ENCODE measurements at places on chromosomes 3 and 15.

GRCh38 chr3:193774272-193774915 lies 181.4 kb downstream of the OPA1 start:
- no peak for DNase-seq

GRCh38 chr15:59924812-59925522 lies 79.1 kb upstream of the FOXB1 start:
- no peak for DNase-seq

DNA sequence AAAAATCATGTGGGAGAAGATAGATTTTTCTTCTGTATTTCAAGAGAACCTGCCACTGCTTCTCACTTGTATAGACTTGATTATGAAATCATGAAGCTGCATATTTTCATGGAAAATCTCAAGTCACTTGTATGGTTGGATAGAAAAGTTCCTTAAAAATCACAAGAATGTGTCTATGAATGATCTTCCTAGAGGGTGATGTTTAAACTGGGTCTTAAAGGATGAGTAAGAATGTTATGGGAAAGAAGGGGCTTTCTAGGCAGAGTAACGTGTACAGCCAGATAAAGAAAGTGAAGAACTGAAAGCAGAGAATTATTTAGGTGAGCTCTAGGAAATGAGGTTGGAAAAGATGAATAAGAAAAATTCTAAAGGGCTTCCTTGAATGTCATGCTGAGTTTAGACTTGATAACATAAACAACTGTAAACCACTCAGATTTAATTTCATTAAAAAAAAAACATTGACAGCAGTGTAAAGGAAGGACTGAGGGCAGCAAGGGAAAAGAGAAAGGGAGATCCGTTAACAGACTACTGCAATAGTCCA lies 5.0 kb downstream of the CD47 start:
- no peak for DNase-seq

GRCh38 chr3:179116816-179117215 lies 31.3 kb upstream of the PIK3CA start:
- no peak for DNase-seq

DNA sequence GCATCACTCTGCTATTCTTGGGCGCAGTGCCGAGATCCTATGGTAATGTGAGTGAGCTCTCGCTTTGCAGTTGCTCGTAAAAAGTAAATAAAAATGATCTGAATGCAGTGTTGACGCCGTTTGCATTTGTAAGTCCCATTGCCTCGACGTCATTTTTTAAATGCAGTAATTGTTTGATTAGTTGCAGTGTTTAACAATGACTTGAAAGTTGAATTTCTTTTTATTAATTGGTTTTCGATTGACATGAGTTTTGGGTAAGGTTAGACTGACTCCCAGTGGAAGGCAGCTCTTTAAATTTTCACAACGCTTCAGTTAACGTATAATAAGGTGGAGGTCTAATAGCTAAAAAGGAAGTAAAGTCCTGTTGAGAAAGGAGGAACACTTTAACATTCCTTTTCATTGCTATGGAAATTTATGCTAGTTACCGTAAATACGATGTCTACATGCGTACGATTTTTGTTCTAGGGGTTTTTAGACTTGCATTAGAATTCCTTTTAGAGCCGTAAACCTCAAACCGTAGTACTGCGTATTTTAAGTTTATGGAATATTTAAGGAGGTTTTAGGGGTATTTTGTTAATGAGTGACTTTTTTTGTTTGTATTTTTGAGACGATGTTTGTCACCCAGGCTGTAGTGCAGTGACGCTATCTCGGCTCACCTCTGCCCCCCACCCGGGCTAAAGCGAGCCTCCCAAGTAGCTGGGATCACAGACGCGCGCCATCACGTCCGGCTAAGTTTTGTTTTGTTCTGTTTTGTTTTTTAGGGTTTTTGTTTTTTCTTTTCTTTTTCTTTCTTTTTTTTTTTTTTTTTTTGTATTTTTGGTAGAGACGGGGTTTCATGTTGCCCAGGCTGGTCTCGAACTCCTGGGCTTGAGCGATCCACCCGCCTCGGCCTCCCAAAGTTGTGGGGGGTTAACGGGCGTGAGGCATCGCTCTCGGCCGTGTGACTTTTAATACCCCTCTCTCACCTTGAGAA lies 1.4 kb downstream of the MORF4L1 start:
- DNase-seq, result no peak

DNA sequence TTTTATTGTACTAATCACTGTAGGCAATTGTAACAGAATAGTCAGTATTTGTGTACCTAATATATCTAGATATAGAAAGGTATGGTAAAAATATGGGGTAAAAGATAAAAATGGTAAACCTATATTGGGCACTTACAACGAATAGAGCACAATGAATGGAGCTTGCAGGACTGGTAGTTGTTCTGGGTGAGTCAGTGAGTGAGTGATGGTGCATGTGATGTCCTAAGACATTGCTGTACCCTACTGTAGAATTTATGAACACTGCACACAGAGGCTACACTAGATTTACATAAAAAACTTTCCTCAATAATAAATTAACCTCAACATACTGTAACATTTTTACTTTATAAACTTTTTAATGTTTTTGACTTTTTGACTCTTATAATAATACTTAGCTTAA lies 274.3 kb upstream of the PPP2R3A start:
- DNase-seq, result no peak

- no peak for DNase-seq
Observed at GRCh38 chr3:192170031-192170430, 557.3 kb downstream of the FGF12 start.

- DNase-seq, result no peak
Observed at GRCh38 chr3:12750223-12750622, 8.8 kb downstream of the TMEM40 start.

- no peak for DNase-seq
Observed at GRCh38 chr3:25447925-25448324, 19.9 kb downstream of the RARB start.

DNA sequence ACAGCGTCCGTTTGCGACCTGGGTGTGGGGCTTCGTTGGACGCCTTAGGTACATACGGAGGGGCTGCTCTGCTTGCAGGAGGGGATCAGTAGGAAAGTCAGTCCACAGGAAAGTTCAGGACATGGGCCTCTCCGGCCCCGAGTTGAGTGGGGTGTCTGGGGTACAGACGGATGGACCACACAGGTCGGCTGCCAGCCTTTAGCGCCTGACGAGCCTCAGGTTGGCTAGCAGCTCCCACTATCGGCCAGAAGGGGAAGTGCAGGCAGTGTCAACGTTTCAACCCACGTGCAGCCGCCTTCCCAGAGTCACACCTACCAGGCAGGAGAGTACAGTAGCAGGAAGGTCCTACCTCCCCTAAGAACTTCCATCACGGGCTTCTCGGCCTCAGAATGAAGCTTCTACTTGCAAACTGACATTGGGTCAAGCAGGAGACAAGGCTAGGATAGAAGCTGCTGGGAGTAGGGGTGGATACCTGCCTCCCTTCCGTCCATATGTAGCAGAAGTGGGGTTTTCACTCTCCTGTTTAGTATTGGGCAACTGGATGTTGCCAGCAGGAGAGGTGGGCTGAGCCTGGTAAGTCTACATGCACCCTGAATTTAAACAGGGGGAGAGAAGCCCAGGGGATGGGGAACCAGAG lies 1.8 kb upstream of the SCN5A start:
- peak; percentile 69 for DNase-seq

DNA sequence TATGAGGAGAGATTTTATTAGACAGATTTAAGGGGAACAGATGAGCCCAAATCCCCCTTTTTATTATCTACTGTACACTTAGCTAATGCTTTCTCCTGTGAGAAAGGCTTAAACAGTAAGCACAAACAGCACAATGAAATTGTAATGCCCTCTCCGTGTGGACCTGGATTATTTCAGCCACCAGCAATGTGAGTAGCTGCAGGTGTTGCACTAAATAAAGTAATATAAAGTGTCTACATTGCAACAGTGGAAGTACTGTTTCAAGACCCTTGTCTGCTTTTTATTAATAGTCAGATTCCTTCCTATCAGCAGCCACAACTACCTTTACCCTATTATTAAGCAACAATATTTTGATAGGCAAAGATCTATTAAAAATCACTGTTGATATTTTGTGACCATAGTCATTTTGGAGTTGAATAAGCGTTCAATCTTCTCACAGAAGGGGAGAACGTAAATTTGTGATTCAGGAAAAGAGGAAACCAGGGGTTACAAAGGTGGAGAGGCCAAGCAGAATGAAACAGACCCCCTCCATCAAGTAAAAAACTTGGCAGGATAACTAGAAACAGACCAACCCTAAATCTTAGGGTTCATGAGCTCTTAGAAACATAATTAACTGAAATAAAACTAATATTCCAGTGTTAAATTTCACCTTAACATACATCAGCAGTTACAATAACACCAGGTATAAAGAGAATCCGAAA lies 422.6 kb downstream of the MECOM start:
- no peak for DNase-seq

GRCh38 chr3:52297242-52298148 lies 9.9 kb downstream of the GLYCTK start:
- DNase-seq, result no peak

DNA sequence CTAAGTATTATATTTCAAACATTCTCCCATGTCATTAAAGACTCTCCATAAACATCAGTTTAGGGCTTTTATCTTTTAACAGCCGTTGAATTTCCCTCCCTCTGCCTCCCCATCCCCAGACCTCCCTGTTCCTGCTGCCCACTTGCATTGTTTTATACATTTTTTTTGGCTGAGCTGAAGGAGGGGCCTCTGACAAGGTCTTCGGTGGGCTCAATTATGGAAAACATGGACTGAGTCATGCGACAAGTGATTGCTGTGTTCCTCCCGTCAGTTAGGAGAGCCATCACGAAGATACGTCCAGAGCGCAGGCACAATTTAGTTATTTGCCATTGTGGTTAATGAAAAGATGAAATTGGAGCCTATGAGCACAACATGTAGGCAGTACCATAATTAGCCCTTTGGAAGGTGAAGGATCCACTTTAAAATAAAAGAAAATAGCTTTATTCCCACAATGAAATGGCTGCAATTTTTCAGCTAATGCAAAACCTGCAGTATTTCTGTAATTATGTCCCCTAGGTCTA lies 12.0 kb upstream of the NMNAT3 start:
- DNase-seq, result no peak

DNA sequence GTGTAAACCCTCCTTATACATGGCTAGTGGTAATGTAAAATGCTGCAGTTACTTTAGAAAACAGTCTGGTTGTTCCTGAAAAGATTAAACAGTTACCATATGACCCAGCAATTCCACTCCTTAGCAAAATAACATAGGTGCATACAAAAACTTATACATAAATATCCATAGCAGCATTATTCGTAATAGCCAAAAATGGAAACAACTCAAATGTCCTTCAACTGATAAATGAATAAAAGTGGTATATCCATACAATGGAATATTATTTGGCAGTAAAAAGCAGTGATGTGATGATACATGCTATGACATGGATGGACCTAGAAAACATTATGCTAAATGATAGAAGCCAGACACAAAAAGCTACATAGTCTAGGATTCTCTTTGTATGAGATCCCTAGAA lies 31.6 kb upstream of the SIN3A start:
- no peak for DNase-seq

DNA sequence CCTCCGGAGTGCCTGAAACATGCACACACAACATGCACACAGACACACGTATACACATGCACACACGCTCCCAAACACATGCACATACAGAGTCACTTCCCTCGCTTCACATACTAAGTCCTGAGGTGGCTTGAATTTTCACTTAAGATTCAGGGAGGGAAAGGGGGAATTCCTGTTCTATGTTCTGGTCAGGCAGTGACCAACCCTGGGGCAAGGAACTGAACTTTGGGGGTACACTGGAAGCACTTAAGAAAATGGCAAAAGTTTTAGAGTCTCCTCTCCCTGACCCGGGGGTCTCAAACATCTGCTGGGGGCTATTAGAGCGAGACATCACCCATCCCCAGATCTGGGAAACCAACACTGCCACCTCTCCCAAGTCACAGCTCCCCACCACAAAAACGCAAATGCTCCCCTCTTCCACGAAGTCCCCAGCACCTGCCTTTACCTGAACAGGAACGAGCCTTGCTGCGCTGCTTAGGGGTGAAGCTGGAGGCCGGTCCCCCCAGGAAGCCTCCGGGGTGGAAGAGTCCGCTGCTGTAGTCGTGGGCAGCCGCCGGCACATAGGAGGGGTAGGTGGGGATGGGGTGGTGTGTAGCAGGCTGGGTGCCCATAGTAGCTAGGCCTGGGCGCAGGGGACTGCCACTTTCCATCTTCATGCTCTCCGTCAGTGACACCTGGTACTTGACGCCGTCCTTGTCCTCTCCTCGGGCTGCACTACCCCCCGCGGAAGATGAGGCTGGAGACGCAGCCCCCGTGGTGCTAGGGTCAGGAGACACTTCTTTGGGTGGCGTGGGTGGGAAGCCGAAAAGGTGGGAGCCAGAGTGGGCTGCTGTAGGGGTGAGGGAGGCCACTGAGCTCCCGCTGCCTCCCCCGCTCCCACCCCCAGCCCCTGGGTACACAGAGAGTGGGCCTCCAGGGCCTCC lies 7.5 kb downstream of the GATA2 start:
- no peak for DNase-seq

DNA sequence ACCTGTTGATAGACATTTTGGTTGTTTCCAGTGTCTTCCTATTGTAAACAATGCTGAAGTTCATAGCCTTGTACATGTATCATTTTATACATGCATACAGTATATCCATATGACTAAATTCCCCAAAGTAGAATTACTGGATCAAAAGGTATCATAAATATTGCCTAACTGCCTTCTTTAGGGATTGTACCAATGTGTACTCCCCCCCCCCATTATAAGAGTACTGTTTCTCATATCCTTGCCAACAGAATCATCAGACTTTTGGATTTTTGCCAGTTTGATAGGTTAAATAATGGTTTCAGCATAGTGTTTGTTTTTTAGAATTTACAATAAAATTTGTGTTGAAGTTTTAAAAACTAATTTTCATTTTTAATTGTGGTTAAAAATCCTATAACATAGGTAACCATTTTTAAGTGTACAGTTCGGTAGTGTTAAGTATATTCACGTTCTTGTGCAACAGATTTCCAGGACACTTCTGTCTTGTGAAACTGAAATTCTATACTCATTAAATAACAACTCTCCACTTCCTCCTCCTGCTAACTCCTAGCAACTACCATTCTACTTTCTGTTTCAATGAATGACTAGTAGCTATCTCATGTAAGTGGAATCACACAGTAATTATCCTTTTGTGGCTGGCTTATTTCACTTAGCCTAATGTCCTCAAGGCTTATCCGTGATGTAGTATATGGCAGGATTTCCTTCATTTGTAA lies 30.8 kb upstream of the MAP3K13 start:
- DNase-seq, result no peak

GRCh38 chr3:193794002-193794881 lies 201.2 kb downstream of the OPA1 start:
- no peak for DNase-seq

- no peak for DNase-seq
Observed at GRCh38 chr3:111603679-111604078, 8.5 kb upstream of the ZBED2 start.

DNA sequence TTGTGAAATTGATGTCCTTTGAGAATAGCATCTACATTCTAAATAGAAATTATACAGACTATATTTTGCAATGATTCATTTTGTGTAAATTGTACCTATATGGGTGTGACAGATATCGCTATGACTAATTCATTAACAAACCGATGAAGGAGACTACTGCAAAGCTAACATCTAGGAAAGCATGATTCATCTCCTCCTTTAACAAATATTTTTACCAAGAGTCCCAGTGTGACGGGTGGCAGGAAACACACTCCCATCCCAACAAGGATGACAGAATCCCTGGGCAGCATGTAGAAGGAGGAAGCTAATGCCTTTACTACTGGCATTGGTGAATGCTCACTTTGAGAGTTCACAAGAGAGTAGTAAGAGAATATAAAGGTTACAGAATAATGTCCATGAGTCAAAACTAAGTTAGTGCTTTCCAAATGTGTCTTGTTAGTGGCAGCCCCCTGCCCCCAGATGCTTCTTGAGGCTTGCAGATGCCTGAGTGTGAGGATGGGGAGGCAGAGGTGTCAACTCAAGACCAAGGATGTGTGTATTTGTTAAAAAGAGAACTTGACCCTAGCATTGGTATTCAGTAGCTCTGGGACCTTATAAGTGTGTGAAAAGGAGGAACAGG lies 180.6 kb downstream of the FMN1 start:
- DNase-seq, result no peak

Data from activated CD4-positive, CD25-positive, alpha-beta regulatory T cell treated with anti-CD3 and anti-CD28 coated beads, Interleukin-2, amount 50 U/mL, for 72 hours (primary cell).